ENCODE measurements at places on chromosomes 6 and 20. TPM values are rescaled to one million over a fixed set of nuclear protein-coding genes. Genes with fewer than 3 reads are reported as not detected.

GRCh38 chr6:113809826-113810225 is 47.3 kb upstream of the MARCKS start:
- H3K4me3 ChIP-seq, result no peak overlapping the region
- no peaks in the 10 kb centered on the region for H3K4me1 ChIP-seq
- H3K27me3 ChIP-seq, result no peaks in the 10 kb centered on the region
- H3K36me3 ChIP-seq, result no peaks in the 10 kb centered on the region
- no peak overlapping the region for H3K27ac ChIP-seq

GRCh38 chr6:30037182-30037788 is 23.8 kb upstream of the POLR1H start:
- H3K36me3 ChIP-seq, result no peaks in the 10 kb centered on the region
- no peaks in the 10 kb centered on the region for H3K27me3 ChIP-seq
- DNase-seq, result peak; percentile 20
- no peak overlapping the region for H3K27ac ChIP-seq
- no peaks in the 10 kb centered on the region for H3K4me1 ChIP-seq

- H3K4me1 ChIP-seq, result peaks cover 8% of the 10 kb centered on the region
- H3K27me3 ChIP-seq, result no peaks in the 10 kb centered on the region
- peak; percentile 54 for DNase-seq
- H3K4me3 ChIP-seq, result no peak overlapping the region
- peaks cover 18% of the 10 kb centered on the region for H3K36me3 ChIP-seq
Observed at GRCh38 chr20:38751360-38751976, 3.2 kb downstream of the ACTR5 start.

DNA sequence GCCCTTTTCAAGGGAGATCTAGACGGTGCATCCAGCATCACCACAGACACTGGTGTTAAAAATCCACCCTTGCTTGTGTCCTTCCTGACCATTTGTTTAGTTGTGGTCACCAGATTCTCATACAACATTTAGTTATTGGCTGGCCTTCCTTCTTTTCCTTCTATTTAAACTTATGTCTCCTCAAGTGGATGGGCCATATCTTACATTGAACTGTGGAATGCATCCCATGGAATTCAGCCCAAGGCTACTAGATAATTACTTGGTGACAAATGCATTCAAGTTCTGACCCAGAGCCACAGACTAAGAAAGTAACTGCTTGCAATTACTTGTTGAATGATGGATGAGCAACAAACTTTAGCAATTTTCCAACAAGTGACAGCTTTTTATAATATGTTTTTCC is 198.9 kb upstream of the SSTR4 start:
- no peaks in the 10 kb centered on the region for H3K4me1 ChIP-seq
- H3K4me3 ChIP-seq, result no peak overlapping the region
- H3K36me3 ChIP-seq, result no peaks in the 10 kb centered on the region
- H3K27me3 ChIP-seq, result no peaks in the 10 kb centered on the region
- DNase-seq, result no peak

DNA sequence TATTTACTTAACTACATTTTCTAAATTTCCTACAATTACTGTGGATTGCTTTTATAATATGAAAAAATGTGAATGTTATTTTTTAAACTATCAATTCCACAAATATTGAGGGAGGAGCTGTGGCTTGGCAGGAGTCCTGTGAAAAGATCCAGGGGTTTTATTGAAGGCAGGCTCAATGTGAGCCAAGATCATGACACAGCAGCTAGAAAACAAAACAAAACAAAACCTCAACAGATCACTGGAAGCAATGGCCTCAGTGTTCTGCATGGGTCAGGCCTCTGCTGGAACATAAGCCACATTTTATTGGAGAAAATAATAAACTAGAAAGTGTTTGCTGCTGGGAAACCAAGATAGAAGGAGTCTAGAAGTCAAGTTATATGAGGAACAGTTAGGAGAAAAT is 19.4 kb upstream of the RCAN2 start:
- no peaks in the 10 kb centered on the region for H3K27me3 ChIP-seq
- H3K4me3 ChIP-seq, result no peak overlapping the region
- no peaks in the 10 kb centered on the region for H3K4me1 ChIP-seq
- no peak for DNase-seq
- H3K36me3 ChIP-seq, result no peaks in the 10 kb centered on the region
- H3K27ac ChIP-seq, result no peak overlapping the region

- DNase-seq, result no peak
- no peaks in the 10 kb centered on the region for H3K36me3 ChIP-seq
- H3K27ac ChIP-seq, result no peak overlapping the region
Observed at GRCh38 chr20:46951405-46951804, 56.8 kb downstream of the EYA2 start.

- H3K4me3 ChIP-seq, result no peak overlapping the region
- no peaks in the 10 kb centered on the region for H3K36me3 ChIP-seq
- H3K4me1 ChIP-seq, result no peaks in the 10 kb centered on the region
- no peak for DNase-seq
- H3K27me3 ChIP-seq, result no peaks in the 10 kb centered on the region
- H3K27ac ChIP-seq, result no peak overlapping the region
Observed at GRCh38 chr20:43238833-43239232, 49.1 kb upstream of the PTPRT start.

- peak overlapping the region; percentile 80 for H3K4me3 ChIP-seq
- peaks cover 2% of the 10 kb centered on the region for H3K4me1 ChIP-seq
- H3K27me3 ChIP-seq, result no peaks in the 10 kb centered on the region
- H3K36me3 ChIP-seq, result no peaks in the 10 kb centered on the region
Observed at GRCh38 chr6:26020329-26021000, 57.9 kb downstream of the TRIM38 start.

GRCh38 chr6:78231002-78231401 is 578.2 kb downstream of the MEI4 start:
- no peaks in the 10 kb centered on the region for H3K27me3 ChIP-seq
- H3K4me1 ChIP-seq, result no peaks in the 10 kb centered on the region
- H3K27ac ChIP-seq, result no peak overlapping the region

Gene CCN6
- not detected for polyA plus RNA-seq

Gene FAM209B
- polyA plus RNA-seq, result not detected

Gene CLVS2
- polyA plus RNA-seq, result not detected

Gene TRIM15
- 83.6 TPM for polyA plus RNA-seq

Gene LY6G6F
- polyA plus RNA-seq, result 0.12 TPM
